ENCODE measurements at places on chromosomes 4 and X.
A peak's percentile ranks its signal among the peaks of the same experiment; 100 is the strongest.

GRCh38 chr4:78218260-78218659 lies 161.1 kb downstream of the FRAS1 start:
- DNase-seq = no peak

DNA sequence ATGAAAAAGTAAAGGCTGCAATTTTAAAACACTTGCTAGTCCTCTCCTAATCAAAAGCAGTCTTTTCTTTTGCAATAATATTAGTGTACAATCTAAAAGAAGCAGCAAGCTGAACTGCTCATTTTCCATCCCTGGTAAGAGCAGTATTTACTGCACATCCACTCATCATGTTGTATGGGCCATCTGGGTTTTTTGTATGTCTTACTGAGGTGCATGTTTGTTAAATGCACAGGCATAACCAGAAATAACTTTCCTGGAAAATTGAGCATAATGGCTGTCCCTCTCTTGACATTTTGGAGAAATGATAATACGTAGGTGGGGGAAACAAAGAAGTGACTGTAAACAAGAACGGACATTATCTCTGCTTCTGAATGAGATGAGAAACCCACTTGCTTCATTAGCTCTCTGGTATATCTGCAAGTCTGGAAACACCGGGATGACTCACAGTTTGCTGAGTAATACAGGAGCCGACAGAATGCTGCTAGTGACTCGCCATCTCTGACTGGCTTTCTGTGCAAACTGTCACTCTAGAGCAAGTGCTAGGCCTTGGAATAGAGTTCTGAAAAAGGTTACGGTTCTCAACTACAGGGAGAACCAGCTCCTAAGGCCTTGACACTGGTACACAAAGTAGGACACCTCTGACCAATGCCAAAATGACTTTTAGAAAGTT lies 85.7 kb upstream of the MTM1 start:
- DNase-seq = peak; percentile 66

- no peak for DNase-seq
Measured at GRCh38 chrX:78944351-78944750, 840 bp upstream of the P2RY10 start.

GRCh38 chr4:52954560-52955170 lies 92.5 kb downstream of the RASL11B start:
- DNase-seq = no peak

- no peak for DNase-seq
Measured at GRCh38 chrX:31653422-31653821, 581.6 kb upstream of the FTHL17 start.

- no peak for DNase-seq
Measured at GRCh38 chrX:49101629-49101984, 21.9 kb upstream of the WDR45 start.

DNA sequence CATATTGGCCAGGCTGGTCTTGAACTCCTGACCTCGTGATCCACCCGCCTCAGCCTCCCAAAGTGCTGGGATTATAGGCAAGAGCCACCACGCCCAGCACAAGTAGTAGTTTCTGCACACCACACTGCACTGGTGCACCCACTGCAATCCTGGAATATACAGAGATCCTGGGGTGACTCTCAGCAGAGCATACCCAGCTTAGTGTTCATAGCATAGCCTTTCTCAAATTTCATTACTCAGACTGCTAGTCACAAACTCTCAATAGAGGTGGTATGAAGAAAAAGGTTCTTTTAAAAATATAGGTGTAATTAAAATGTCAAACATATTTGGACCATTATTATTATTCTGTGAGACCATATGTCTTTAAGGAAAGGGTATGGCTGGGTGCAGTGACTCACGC lies 6.2 kb upstream of the ARHGAP10 start:
- DNase-seq = no peak

DNA sequence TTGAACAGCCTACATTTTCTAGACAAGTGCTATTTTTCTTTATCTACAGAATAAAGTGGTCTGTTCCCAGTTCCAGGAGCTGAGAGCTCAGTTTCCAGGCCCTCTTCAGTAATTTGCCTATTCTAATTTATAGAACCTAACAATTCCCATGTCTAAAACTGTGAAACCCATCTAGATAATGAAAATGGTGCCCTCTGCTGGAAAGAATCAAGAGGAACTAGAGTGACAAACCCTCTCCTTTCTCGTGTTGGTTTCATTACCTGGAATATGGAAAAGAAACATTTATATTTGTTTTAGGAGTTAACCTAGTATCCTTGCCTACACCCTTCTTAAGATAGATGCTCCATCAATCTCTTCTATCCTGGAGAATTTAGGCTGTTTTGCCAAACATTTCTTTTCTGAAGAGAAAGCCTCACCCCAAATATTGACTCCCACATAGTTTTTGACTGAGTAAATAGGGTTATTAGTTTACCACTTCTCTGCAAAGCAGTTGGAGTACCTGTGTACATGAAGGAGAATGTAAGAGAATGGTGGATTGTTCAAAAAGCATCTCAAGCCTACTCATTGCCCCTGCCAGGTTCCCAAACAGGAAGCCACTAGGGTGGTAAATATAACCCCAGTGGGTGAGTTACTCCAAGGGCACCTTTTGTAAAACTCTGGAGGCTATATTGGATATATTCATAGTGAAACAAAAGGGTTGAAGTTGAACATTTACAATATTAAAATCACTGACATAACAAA lies 121.6 kb downstream of the RASL11B start:
- DNase-seq = peak; percentile 71

GRCh38 chr4:99490286-99490685 lies 20.5 kb upstream of the C4orf17 start:
- DNase-seq = peak; percentile 75

DNA sequence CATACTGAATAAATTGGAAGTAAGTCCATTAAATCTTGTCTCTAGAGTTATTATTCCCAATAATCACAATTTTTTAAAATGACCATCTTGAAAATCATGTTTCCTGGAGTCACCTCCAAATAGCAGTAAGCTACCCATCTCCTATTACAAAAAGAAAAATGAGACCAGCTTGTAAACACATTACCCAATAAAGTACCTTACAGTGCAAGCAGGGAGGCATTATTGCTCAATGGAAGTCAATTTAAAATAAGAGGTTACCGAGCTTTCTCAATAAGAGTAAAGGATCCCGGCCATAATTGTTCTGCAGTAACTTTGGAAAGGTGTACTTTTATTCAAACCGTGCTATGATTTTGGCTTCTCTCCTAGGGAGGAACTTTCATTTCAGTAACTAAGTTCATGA lies 78.0 kb downstream of the DMD start:
- DNase-seq = no peak

DNA sequence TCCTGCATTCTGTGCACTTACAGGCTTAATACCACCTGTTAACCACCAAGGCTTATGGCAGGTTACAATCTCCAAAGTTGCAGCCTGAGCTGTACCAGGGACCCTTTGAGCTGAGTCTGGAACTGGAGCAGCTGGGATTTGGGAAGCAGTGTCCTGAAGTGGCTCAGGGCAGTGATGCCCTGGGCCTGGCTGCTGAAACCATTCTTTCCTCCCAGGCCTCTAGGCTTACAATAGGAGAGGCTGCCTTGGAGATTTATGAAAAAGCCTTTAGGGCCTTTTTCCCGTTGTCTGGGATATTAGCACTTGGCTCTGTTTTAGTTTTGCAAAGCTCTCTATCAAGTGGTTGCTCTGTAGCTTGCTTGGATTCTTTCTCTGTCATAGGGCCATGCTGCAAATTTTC lies 154.3 kb upstream of the CASK start:
- no peak for DNase-seq

DNA sequence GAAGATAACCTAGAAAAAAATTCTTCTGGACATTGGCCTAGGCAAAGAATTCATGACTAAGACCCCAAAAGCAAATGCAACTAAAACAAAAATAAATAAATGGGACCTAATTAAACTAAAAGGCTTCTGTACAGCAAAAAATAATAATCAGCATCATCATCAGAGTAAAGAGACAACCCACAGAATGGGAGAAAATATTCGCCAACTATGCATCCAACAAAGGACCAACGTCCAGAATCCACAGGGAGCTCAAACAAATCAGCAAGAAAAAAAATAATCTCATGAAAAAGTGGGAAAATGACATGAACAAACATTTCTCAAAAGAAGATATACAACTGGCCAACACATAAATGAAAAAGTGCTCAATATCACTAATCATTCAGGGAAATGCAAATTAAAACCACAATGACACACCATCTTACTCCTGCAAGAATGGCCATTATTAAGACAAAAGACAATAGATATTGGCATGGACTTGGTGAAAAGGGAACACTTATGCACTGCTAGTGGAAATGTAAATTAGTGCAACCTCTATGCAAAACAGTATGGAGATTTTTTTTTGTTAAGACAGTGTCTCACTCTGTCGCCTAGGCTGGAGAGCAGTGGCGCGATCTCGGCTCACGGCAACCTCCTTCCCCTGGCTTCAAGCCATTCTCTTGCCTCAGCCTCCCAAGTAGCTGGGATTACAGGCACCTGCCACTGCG lies 29.9 kb downstream of the ELF2 start:
- no peak for DNase-seq

- no peak for DNase-seq
Measured at GRCh38 chr4:97216046-97216445, 927.2 kb downstream of the STPG2 start.

- no peak for DNase-seq
Measured at GRCh38 chr4:144580430-144580829, 65.5 kb upstream of the HHIP start.

DNA sequence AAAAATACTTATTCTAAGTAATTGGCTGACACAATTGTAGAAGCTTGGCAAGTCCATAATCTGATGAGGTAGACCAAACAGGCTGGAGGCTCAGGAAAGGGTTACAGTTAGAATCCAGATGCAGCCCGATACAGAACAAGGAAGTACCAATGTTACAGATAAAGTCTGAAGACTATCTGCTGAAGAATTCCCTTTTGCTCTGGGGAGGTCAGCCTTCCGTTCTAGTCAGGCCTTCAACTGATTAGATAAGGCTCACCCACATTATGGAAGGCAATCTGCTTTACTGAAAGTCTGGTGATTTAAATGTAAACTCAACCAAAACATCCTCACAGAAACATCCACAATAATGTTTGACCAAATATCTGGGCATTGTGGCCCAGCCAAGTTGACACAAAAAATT lies 7.4 kb upstream of the DYNLT3 start:
- no peak for DNase-seq

DNA sequence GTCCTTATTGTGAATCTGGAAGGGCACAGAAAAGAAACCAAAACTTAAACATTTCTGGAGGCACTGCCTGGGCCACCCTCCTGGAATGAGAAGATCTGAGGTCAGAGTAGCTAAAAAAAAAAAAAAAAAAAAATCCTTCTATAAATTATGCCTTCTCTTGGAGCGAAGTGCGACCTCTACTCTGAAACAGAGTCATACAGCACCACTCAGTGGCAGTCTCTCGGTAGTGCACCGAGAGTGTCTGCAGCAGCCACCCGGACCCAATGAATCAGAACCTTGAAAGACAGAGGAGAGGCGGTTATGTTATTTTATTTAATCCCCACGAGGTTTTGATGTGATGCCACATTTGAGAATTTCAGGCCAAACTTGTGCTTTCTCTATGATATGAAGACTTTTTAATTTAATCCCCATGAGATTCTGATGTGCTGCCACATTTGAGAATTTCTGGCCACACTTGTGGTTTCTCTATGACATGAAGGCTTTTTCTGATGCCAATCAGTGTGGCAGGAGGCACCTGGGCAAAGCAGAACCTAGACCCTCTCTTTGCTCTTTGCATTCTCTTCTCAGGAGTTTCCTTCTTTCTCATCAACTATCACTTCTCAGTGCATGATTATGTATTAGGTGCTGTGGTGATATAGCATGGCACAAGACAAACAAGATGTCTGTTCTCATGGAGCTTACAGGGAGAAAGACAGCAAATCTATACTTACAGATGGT lies 5.6 kb upstream of the CT47C1 start:
- peak; percentile 61 for DNase-seq

GRCh38 chr4:142581881-142582280 lies 264.2 kb downstream of the INPP4B start:
- DNase-seq = no peak
